ENCODE measurements at places on chromosomes 2 and 18.

GRCh38 chr2:39325966-39326365 is 82.2 kb upstream of the CDKL4 start:
- no peak for DNase-seq

DNA sequence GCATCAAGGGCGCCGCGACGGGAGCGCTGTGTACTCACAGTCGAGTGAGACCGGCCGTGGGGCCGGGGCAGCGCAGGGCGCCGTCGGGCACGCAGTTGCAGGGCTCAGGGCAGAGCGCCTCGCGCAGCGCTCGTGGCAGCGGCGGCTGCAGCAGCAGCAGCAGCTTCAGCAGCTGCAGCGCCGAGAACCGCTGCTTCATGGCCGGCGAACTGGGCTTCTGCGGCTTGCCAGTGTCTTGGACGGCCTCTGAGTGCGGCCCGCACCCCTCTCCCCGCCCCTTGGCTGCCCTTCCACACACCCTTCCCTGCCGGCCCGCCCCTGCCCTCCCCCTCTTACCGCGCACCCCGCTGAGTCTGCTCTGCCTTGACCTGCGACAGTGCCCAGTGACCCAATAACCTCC is at the start of gene LHCGR:
Gene LHCGR (minus strand): TSS at position 252 of the 400 bp plus-strand sequence. CDS start 53 bp downstream, at position 199.
- no peak for DNase-seq

- DNase-seq: no peak
Measured at GRCh38 chr2:233444501-233444900, 90.2 kb downstream of the DGKD start.

GRCh38 chr2:147294825-147295392 is 549.9 kb upstream of the ACVR2A start:
- no peak for DNase-seq
